Renal pelvis (tissue), 12 donors: ENCODE measurements at places on chromosomes 11 and 22. TPM values are rescaled to one million over a fixed set of nuclear protein-coding genes. Genes with fewer than 3 reads are reported as not detected.

CDC42EP1 gene
- polyA plus RNA-seq = 59.7 TPM

RGL4 gene
- polyA plus RNA-seq = 2.5 TPM

ENTHD1 gene
- polyA plus RNA-seq = not detected

ARHGAP8 gene
- 51.0 TPM for polyA plus RNA-seq

MMP12 gene
- polyA plus RNA-seq = 4.7 TPM

POTEH gene
- polyA plus RNA-seq = not detected

LDHA gene
- 298 TPM for polyA plus RNA-seq

OR4C12 gene
- not detected for polyA plus RNA-seq

NXPE4 gene
- polyA plus RNA-seq = not detected

OR51Q1 gene
- polyA plus RNA-seq = not detected

PNPLA3 gene
- polyA plus RNA-seq = 2.9 TPM

STK33 gene
- polyA plus RNA-seq = 25.8 TPM

KRTAP5-5 gene
- not detected for polyA plus RNA-seq

PANX3 gene
- polyA plus RNA-seq = not detected

SH3BP1 gene
- polyA plus RNA-seq = 18.1 TPM

CRYBB2 gene
- 0.36 TPM for polyA plus RNA-seq

KIRREL3 gene
- polyA plus RNA-seq = 1.8 TPM

FOLR1 gene
- 59.1 TPM for polyA plus RNA-seq

ENDOD1 gene
- 19.3 TPM for polyA plus RNA-seq

SLC25A18 gene
- 2.0 TPM for polyA plus RNA-seq

ETS1 gene
- polyA plus RNA-seq = 68.6 TPM
